Calu3 (cell line): ENCODE measurements at places on chromosomes 6 and 20. TPM values are rescaled to one million over a fixed set of nuclear protein-coding genes. Genes with fewer than 3 reads are reported as not detected.

- no peak overlapping the region for H3K4me3 ChIP-seq
- no peak overlapping the region for H3K27ac ChIP-seq
Measured at GRCh38 chr6:157724138-157724820, 98.8 kb upstream of the SNX9 start.

GRCh38 chr6:130520221-130520620 is 154.4 kb downstream of the TMEM200A start:
- peaks cover 20% of the 10 kb centered on the region for H3K4me1 ChIP-seq
- H3K27ac ChIP-seq: no peak overlapping the region
- DNase-seq: no peak
- no peaks in the 10 kb centered on the region for H3K27me3 ChIP-seq

- no peaks in the 10 kb centered on the region for H3K36me3 ChIP-seq
- H3K27me3 ChIP-seq: no peaks in the 10 kb centered on the region
- H3K4me3 ChIP-seq: no peak overlapping the region
- DNase-seq: no peak
Measured at GRCh38 chr20:32664012-32664677, 9.6 kb downstream of the C20orf203 start.

DNA sequence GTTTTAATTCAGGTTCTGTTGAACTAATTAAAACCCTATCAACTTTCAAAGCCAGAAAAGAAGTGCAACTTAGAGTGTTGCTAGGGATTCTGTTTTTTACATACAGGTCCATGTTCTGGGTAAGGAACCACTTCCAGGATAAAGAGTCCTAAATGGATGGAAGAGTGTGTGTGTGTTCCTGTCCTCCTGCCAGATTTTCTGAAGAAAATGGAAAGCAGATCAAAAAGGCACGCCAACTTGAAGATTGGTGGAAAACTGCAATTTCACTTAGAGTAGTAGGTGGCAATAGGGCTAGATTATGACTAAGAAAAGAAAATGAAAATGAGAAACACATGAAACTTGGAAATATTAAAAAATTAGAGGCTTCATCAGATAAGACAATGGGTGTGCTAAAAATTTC is 85.3 kb downstream of the COL21A1 start:
- no peaks in the 10 kb centered on the region for H3K27me3 ChIP-seq
- H3K36me3 ChIP-seq: no peaks in the 10 kb centered on the region
- DNase-seq: no peak
- no peaks in the 10 kb centered on the region for H3K4me1 ChIP-seq
- H3K27ac ChIP-seq: peak overlapping the region; percentile 3
- no peak overlapping the region for H3K4me3 ChIP-seq

GRCh38 chr6:77548190-77548589 is 84.9 kb upstream of the HTR1B start:
- H3K4me3 ChIP-seq: no peak overlapping the region
- no peaks in the 10 kb centered on the region for H3K4me1 ChIP-seq
- no peaks in the 10 kb centered on the region for H3K36me3 ChIP-seq

PNLDC1 gene
- total RNA-seq: 0.52 and 0.71 TPM in 2 replicates

DPPA5 gene
- total RNA-seq: not detected in 2 replicates

JPH2 gene
- 0.50 and 0.59 TPM in 2 replicates for total RNA-seq

RBM24 gene
- 0.47 and 1.1 TPM in 2 replicates for total RNA-seq

- no peaks in the 10 kb centered on the region for H3K36me3 ChIP-seq
- no peaks in the 10 kb centered on the region for H3K4me1 ChIP-seq
Measured at GRCh38 chr20:61448386-61448785, 196.3 kb downstream of the CDH4 start.

GRCh38 chr6:127117979-127118297 is 533 bp upstream of the RSPO3 start:
- H3K27me3 ChIP-seq: peaks cover 62% of the 10 kb centered on the region
- no peak for DNase-seq
- H3K4me3 ChIP-seq: peak overlapping the region; percentile 74
- H3K36me3 ChIP-seq: peaks cover 5% of the 10 kb centered on the region
- H3K27ac ChIP-seq: no peak overlapping the region

TFAP2D gene
- not detected in 2 replicates for total RNA-seq

PHACTR3 gene
- total RNA-seq: 10.0 and 12.0 TPM in 2 replicates

KCNK5 gene
- 62.4 and 77.5 TPM in 2 replicates for total RNA-seq

ADGRB3 gene
- 0.09 and 0.44 TPM in 2 replicates for total RNA-seq

DNA sequence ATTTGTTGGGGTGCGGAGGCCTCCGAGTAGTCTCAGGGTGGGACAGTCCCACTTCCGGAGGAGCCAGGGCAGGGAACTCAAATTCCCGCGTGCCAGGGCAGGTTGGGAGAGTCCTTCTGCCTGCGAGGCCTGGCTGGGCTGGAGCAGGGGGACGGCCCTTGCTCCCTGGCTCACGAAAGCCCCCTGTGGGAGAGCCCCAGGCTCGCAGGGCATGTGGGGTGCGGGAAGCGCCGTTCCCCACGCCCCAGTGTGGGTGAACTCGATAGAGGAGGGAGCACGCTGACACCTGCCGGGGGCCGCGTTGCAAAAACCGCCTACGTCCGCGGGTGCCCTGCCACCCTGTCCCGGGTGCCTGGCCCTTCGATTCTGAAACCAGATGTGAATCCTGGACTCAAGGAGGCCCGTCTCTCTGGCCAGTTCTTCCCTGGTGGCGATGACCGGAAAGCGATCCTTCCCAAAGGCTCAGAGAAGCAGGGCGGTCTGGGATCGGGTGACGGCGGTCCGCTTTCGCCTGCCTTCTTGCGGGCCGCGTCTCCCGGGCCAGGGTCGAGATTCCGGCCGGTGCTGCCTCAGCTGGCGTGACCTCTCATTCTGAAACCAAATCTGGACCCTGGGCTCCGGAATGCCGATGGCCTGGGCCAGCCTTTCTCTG is 1846.5 kb upstream of the DEFB115 start:
- H3K4me3 ChIP-seq: no peak overlapping the region
- H3K27me3 ChIP-seq: no peaks in the 10 kb centered on the region
- H3K27ac ChIP-seq: no peak overlapping the region
- no peaks in the 10 kb centered on the region for H3K4me1 ChIP-seq

PSORS1C2 gene
- not detected in 2 replicates for total RNA-seq

DNA sequence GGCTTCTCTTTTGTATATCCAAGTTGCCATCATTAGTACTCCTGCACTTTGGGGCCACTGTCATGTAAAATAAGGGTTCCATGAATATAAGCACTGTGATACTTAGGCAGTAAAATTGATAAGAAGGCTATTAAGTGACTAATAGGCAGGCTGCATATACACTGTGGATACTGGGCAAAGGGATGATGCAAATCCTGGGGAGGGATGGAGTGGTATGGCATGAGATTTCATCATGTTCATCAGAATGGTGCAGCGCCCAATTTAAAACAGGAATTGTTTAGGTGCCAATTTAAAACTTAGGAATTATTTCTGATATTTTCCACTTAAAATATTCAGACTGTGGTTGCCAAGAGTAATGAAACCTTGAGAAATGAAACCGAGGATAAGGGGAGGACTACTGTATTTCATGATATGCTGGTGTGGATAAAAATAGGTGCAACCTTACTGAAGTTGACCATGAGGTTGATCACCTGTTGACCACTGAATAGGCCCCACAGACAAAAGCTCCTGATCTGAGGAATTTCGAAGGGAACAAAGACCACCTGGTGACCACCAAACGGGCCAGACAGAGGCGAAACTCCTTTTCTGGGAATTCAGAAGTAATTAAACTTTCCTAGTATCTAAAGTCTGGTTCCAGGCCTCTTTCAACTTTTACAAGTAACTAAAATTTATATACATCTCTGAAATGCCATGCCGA is 4.9 kb upstream of the TRIM39 start:
- peaks cover 45% of the 10 kb centered on the region for H3K4me1 ChIP-seq
- no peak overlapping the region for H3K27ac ChIP-seq
- peaks cover 59% of the 10 kb centered on the region for H3K36me3 ChIP-seq

DNA sequence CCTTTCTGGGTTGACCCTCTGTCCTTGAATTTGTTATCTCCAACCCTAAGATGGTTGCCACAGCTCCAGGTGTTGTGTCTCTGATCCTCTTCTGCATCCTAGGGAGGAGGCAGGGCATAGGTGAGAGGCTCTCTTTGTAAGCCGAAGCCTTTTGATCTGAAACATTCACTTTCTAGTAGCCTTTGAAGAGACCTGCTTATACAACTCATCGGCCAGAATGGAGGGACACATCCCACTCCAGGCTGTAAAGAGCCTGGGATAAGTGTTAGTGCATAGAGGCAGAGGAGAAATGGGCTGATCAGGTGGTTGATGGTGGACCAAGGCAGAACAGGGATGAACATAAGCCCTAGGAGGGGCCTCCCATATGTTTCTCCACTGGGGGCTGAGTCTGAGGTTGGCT is 137.1 kb upstream of the KCNG1 start:
- H3K36me3 ChIP-seq: no peaks in the 10 kb centered on the region
- H3K27me3 ChIP-seq: peaks cover 87% of the 10 kb centered on the region
- no peak for DNase-seq
- no peak overlapping the region for H3K4me3 ChIP-seq
- H3K27ac ChIP-seq: no peak overlapping the region
- no peaks in the 10 kb centered on the region for H3K4me1 ChIP-seq

- H3K36me3 ChIP-seq: no peaks in the 10 kb centered on the region
- H3K4me1 ChIP-seq: no peaks in the 10 kb centered on the region
- no peak for DNase-seq
Measured at GRCh38 chr6:40330301-40330721, 256.9 kb downstream of the LRFN2 start.

DNA sequence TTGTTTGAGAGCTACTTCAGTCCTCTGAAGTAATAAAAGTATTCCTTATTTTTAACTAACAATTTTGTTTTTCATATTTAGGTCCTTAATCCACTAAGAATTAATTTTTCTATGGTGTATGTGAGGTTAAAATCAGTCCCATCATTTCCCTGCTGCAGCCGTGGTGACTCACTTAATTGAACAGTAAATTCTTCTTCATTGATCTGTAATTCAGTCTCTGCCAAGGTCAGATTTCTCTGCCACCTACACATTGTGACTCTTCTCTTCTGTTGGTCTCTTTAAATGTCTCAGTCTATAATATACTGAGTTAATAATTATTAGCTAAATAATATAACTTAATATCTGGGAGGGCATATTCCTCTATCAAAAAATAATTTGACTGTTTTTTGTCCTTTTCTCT is 262.3 kb downstream of the UTRN start:
- H3K27ac ChIP-seq: no peak overlapping the region
- H3K36me3 ChIP-seq: peaks cover 14% of the 10 kb centered on the region
- no peak overlapping the region for H3K4me3 ChIP-seq
- DNase-seq: no peak

GRCh38 chr6:136822046-136822375 is 381 bp upstream of the PEX7 start:
- peaks cover 23% of the 10 kb centered on the region for H3K36me3 ChIP-seq
- no peaks in the 10 kb centered on the region for H3K27me3 ChIP-seq
- DNase-seq: no peak

DNA sequence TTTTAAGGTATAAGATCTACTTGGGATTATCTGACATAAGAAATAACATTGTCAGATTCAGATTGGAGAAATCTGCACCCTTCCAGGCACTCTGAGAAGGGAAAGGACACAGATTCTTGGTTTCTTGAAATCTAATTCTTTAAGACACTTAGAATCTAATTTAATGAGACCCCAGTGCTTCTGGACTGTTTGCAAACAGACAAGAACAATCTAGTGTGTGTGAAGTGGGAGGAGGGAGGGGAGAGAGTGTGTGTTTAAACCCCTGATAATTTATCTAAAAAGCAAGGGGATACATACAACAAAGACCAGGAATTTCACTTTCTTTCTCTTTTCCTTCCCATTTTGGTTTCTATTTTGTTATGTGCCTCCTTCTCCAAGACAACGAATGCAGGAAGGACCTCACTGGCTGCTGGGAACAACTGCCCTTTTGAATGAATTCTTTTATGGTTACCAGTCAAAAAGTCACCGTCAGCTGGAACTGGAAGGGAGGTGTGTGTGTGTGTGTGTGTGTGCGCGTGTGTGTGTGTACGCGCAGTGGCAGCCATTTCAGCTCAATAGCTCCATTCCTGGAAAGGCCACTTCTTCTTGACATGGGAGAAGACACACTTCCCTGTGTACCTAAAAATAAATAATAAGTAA is 129.4 kb downstream of the BCAS1 start:
- peak overlapping the region; percentile 28 for H3K4me3 ChIP-seq
- H3K27ac ChIP-seq: peak overlapping the region; percentile 68
- H3K4me1 ChIP-seq: peaks cover 71% of the 10 kb centered on the region
- DNase-seq: peak; percentile 84
- H3K36me3 ChIP-seq: no peaks in the 10 kb centered on the region

DNA sequence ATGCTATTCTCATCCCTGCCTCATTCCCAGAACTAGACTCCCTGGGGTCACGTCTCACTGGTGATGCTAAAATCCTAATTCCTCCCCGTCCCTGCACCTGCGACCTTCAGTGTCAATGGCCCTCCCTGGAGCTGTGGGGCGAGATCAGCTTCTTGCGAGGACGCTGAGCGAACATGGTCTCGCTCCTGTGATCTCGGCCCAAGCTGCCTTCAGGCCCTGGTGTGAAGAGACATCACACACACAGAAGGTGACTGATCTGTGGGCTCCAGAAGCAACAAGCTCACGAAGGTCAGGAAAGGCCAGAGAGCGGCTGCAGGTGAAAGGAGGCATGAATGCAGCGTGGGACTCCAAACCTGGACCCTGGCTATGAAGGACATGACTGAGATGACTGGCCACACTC is 139.5 kb upstream of the CST7 start:
- no peak for DNase-seq
- H3K27ac ChIP-seq: no peak overlapping the region
- no peak overlapping the region for H3K4me3 ChIP-seq
- H3K27me3 ChIP-seq: peaks cover 30% of the 10 kb centered on the region
- H3K36me3 ChIP-seq: no peaks in the 10 kb centered on the region

GRCh38 chr6:157169656-157170055 is 153.7 kb downstream of the TMEM242 start:
- no peaks in the 10 kb centered on the region for H3K36me3 ChIP-seq
- DNase-seq: no peak
- no peak overlapping the region for H3K4me3 ChIP-seq

DNA sequence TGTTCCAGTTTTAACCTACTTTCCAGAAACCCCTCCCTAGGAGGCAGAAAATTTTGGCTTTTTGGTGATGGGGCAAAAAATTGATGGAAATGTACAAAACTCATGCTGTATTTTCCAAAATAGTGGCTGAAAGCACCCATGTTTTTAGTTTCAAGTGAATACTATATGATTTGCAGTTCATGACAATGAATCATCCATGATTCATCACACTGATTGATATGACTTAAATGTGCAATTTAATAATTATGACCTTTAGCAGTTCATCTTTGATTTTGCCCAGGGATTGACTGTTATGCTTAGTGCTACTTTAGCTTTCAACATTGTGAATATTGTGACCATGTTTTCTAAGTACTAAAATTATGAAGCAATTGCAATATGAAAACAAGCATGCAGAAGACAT is 478.7 kb downstream of the HTR1B start:
- no peaks in the 10 kb centered on the region for H3K36me3 ChIP-seq
- H3K27me3 ChIP-seq: no peaks in the 10 kb centered on the region
- no peak for DNase-seq
- H3K27ac ChIP-seq: no peak overlapping the region

GRCh38 chr20:57514273-57514751 is 10.6 kb downstream of the CTCFL start:
- peak; percentile 79 for DNase-seq
- H3K4me1 ChIP-seq: no peaks in the 10 kb centered on the region
- H3K36me3 ChIP-seq: no peaks in the 10 kb centered on the region
- no peak overlapping the region for H3K4me3 ChIP-seq
- H3K27ac ChIP-seq: no peak overlapping the region
